ENCODE measurements at places on chromosomes 12 and 14.

- no peak for DNase-seq
Measured at GRCh38 chr12:58894040-58894439, 26.3 kb downstream of the LRIG3 start.

DNA sequence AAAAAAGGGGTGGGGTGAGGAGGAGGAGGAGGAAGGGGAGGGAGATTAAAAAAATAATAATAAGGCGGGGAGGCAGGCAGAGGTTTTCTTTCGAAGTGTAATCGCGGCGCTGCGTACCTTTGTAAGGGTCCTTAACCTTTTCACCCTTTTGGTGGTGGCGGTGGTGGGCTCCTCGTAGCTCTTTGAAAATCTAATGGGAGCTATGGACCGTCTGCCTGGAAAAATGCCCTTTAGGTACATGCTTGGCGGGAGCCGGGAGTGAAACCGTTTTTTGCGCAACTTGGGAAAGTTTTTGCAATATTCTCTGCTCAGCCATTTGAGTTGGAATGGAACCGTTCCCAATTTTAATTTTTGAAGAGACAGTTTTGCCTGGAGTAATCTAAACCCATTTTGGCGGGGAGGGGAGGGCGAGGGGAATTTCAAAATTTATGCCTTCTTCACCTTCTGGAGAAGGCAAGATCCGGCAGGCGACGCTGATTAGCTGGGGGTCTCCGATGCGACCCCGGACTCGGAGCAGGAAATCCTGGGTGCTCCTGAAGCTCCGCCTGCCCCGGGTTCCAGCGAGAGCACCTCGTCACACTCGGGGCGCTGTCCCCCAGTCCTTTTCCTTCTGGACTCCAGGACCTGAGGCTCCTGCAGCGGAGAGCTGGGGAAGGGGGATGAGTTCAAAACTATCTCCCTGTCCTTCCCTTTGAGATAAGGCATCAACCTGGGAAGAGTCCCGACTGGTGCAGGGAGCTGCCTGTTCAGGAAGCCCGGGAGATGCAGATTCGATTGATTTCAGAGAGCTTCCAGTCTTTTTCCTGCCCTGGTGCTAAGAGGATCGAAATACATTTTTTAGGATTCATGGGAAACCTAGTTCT, 74.6 kb upstream of the TBX5 start:
- DNase-seq, result no peak

- DNase-seq, result no peak
Measured at GRCh38 chr12:78684419-78684818, 180.2 kb upstream of the SYT1 start.

DNA sequence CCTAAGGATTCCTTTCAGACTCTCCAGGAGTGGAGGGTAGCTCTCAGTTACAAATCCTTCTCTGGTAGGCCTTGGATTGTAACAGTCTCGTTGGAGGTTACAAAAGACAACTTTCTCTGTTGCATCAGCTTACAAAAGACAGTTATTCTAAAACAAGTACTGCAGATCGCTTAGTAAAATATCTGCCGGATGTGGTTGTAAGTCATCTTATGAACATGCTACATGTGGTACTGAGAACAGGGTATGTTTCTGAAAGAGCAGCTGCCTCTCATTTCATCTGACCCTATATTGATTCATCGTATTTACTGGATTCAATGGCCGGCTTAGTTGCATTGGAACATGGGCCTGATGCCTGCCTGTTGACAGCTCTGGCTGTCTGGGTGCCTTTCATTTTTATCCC, 157.4 kb downstream of the PTCSC3 start:
- no peak for DNase-seq

GRCh38 chr12:132380641-132381040, 51.3 kb upstream of the GALNT9 start:
- no peak for DNase-seq

DNA sequence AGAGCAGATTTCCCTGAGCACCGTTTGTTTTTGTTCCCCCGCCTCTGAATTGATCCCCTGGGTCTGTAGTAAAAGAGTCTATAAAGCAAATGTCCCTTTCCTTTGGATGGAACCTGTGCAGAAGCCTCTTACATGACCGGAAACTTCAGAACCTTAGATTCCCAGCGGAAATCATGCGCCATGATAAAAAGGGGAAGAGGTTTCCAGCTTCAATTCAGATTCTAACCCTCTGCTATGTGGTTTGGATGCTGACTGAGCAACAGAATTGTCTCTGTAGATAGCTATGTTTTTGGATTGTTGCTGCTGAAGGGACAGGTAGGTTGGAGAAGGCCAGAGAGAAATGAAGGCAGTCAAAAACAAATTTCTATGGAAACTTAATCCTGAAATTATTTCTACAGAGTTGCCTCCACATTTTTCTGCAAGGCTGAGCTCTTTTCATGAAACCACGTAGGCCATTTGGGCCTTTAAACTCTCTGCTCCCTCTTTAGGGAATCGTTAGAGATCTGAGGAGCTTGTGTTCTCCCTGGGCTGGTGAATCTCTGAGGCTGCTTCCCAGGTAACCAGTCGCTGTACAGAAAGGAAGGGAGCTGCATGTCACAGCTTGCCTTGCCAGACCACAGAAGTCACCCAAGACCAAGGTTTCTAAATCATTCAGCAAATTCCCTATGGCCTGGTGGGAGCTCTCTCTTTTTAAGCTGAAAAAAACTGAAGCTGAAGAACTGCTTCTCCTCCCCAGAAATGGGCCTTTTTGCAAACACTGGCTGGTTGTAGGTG, 28.7 kb upstream of the OR10P1 start:
- DNase-seq, result no peak

- no peak for DNase-seq
Measured at GRCh38 chr12:121461048-121461447, 61.1 kb downstream of the RNF34 start.

DNA sequence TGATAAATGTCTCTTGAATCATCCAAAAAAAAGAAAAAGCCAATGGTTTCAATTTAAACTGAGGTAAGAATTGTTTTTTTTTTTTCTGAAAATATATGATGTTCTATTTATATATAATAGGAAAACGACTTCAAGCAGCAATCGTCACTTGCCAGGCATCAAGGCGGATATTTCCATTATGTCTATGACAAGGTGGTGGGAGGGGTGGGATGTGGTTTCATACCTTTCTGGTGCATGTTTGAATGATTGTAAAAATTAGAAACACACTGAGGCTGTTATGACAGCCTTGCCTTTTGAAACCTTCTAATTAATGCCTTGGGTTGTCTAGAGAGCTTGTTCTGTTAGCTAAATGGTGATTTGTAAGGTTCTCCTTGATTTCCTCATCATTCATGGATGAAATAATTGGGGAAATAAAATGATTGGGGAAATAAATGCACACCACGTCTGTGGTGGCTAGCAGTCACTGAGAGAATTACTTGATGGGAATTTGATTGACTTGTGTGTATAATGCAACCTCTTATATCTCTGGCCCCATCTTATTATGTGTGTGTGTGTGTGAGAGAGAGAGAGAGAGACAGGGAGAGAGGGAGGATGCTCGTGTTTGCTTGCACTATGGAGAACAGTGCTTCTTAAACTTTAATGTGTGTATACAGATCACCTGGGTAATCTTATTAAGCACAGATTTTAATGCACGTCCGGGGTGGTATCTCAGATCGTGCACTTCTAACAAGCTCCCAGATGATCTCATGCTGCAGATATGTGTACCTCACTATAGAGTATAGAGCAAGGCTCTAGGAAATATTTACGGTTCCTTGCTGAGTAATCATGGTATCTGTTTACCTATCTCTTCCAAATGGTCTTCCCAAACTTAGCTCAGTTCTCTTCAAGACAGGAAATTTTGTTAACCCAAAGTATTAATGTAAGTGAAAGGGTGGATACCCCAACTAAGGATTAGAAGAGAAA, 502.6 kb downstream of the DIO2 start:
- no peak for DNase-seq

- DNase-seq, result no peak
Measured at GRCh38 chr14:58362798-58363412, 32.8 kb upstream of the TOMM20L start.

DNA sequence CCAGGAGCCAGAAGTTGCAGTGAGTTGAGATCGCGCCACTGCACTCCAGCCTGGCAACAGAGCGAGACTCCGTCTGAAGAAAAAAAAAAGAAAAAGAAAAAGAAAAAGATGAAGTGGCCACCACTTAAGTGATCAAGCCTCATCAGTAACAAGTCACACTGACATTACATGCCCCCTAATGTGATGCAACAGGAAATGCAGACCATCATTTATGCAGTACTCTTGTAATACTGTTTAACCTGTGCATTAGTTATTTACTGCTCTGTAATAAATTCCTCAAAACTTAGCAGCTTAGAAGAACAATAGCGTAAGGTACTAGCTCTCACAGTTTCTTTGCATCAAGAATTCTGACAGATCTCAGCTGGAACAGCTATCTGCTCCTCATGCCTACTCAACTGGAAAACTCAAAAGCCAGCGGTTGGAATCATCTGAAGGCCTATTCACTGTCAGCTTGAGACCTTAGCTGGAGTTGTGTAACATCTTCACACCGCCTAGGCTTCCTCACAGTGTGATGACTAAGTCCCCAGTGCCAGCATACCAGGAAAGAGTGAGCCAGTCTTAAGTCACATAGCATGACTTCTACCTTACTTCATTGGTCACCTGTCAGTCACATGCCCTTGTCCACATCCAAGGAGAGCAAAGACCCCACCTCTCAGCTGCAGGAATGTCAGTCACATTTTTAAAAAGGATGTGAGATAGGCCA, 31.5 kb downstream of the EPS8 start:
- no peak for DNase-seq

DNA sequence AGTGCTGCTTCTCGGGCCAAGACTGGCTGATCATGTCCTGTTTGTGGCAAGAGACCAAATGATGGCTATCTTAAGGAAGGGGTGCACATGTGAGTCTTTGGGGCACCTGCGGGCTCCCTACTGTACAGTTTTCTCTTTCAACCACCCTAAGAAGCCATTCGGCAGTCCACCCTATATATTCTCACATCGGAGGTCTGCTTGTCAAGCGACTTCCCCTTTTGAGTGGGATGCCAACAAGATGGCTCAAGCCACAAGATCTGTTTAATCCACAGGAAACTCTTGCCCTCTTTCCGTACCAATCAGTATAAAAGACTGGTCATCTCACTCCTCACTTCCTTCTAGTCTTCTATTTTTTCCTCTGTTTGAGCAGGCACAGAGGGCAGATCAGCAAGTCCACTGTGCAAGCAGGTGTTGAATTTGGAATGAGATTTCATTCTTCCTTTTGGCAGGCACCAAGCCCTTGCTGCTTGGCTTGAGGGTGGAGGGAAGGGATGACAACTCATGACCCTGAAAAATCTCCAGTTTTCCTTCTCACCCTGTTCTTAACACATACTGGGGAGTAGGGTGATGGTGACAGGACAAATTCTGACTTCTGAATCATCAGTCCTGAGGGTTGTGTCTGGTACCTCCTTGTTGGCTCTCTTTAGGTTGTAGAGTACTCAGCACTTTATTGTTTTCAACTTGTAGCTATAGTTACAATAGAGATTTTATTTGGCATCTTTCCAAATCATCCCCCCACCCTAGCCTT, 17.6 kb downstream of the LACRT start:
- DNase-seq, result no peak

DNA sequence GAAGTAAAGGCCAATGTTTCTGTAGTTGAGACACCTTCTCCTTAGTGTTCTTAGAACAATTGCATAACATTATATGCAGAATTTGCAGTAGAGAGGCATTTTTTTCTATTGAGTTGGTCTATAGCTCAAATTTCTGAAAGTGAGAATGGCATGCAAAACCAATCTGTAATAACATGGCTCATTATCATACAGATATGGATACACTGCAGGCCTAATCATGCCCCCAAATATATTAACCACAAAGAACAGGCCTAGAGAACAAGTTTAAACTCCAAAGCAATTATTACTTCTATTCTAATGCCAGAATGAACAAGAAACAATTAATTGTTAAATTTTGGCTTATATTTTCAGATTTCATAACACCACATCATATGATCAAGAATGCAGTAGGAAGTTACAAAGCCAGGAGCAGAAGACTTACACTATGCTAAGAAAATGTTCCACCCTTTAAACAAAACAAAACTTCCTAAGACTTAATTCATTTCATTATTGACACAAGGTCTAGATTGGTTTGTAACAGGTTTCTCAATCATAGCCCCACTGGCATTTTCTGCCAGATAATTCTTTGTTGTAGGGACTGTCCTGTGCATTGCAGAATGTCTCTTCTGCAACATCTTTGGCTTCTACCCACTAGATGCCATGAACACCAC, 26.9 kb downstream of the TMTC1 start:
- no peak for DNase-seq

DNA sequence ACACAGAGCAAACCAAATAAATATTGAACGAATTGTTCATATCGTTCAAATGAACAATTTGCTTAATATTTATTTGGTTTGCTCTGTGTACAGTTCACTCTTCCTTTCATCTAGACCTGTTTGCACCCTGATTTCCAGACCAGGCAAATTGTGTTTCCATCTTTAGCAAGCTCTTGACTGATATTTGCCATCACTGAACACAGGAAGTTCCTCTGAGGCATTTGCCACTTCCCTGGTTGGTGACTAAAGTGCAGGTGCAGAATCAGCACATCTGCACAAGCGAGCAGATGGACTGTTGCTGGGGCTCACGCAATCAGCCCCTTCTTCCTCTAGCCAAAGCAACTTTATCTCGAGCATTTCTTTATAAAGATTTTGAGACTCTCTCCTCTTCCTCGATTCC, 112.9 kb downstream of the DAAM1 start:
- no peak for DNase-seq

GRCh38 chr12:124592050-124592449, 24.6 kb upstream of the NCOR2 start:
- DNase-seq, result no peak

GRCh38 chr14:93991649-93992048, 5.5 kb upstream of the CCDC197 start:
- DNase-seq, result no peak

DNA sequence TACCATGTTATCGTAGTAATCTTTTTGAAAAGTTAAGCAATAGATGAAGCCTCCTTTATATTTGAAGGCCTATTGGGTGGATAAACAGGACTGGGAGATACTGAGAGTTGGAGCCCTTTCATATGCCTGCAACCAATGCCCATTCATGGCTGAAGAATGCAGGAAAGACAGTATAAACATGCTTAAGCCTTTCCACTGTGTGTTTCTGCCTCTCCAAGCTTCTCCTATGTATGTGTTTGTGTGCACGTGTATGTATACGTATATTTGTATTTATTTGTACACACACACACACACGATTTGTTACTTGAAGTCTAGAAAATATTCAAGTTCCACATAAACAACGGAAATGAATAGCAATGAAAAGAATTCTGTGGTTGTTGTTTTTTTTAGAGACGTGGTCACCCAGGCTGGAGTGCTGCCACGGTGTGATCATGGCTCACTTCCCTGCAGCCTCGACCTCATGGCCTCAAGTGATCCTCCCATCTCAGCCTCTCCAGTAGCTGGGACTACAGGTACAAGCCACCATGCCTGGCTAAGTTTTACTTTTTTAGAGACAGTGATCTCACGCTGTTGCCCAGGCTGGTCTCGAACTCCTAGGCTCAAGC, 1453.5 kb downstream of the AACS start:
- DNase-seq, result no peak
